Suppressor macrophage treated with lipopolysaccharide for 1 hour (primary cell): ENCODE measurements at places on chromosomes 2 and 18.
A peak's percentile ranks its signal among the peaks of the same experiment; 100 is the strongest.

DNA sequence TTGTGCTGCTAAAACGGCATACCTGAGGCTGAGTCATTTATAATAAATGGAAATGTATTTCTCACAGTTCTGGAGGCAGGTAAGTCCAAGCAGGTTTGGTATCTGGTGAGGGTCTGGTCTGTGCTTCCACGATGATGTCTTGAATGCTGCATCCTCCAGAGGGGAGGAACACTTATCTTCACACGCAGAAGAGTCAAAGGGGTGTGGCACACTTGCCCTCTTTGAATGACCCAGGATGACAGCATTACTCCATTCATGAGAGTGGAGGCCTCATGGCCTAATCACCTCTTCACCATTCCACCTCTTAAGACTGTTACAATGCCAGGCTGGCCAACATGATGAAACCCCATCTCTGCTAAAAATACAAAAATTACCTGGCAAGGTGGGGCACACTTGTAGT, 61.0 kb downstream of the NCAPH start:
- peak; percentile 41 for DNase-seq

DNA sequence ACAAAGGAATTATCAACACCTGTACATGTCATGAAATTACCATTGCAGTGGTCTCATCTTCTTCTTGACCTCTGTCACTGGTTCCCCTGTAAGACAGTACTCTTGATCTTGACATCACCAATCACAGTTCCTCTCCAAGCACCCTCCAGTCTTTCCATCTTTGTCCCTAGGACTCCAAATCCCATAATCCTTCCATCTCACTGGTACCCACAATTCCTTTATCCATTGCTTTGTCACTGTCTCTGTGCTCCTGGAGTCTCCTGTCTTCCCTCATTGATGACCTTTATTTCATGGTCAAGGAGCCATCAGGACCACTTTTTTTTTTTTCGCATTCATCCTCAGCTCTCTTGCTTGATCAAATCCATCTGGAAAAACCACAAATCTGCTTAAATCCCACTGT, 56.7 kb downstream of the COL4A3 start:
- DNase-seq = no peak

DNA sequence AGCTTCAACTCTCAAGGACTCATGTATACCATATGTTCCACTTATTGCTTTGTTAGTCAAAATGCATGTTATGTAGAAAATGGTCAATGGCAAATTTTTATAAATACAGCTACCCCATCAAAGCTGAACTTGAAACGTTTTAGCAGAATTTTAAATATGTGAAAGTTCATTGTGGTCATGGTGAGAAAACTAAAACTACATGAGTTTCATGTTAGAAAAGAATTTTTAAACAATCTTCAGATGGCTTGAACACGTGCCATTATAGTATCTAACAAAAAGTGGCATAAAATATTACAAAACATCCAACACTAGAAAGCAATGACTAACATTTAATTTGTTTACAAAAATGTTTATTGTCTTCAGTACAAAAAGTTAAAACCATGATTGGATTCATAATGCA, 246.0 kb upstream of the KCNJ3 start:
- DNase-seq = no peak

GRCh38 chr2:123826729-123827271, 198.3 kb upstream of the CNTNAP5 start:
- DNase-seq = no peak

GRCh38 chr2:42522035-42522434, 28.3 kb upstream of the KCNG3 start:
- DNase-seq = no peak

- DNase-seq = no peak
Observed at GRCh38 chr2:129469389-129469788, 510.1 kb upstream of the RAB6C start.

GRCh38 chr2:45180779-45181178, 171.5 kb upstream of the SIX2 start:
- DNase-seq = no peak

DNA sequence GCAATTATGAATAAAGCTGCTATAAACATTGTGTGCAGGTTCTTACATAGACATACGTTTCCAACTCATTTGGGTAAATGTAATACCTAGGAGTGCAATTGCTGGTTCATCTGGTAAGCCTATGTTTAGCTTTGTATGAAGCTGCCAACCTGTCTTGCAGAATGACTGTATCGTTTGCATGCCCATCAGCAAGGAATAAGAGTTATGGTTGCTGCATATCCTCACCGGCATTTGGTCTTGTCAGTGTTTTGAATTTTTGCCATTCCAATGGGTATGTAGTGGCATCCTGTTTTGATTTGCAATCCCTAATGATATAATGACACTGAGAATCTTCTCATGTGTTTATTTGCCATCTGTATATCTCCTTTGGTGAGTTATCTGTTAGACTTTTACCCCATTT, 20.7 kb downstream of the CCDC150 start:
- no peak for DNase-seq

GRCh38 chr18:58998401-58999203, 133.9 kb downstream of the ZNF532 start:
- DNase-seq = no peak

GRCh38 chr2:79793006-79793405, 280.2 kb downstream of the CTNNA2 start:
- no peak for DNase-seq

- DNase-seq = no peak
Observed at GRCh38 chr2:73008766-73009135, 62.8 kb downstream of the SFXN5 start.

DNA sequence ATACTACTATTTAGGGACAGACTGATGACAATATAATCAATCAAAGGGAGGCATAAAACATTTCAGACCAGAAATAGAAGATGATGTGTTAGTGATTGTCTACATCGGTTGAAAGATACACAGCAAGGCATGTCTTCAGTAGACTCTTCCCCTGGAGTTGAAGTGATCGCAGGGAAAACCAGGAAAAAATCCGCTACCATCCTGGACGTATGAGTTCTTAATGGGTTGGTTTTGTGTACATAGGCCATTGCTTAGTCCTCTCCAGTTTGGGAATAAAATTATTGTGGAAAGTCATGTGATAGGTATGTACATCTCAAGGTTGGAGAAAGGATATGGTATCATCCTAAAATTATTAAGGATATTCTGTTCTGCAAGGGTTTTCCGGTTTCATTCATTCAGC, 4.3 kb downstream of the APCDD1 start:
- DNase-seq = no peak

GRCh38 chr18:62807396-62807795, 92.1 kb downstream of the PHLPP1 start:
- peak; percentile 60 for DNase-seq

DNA sequence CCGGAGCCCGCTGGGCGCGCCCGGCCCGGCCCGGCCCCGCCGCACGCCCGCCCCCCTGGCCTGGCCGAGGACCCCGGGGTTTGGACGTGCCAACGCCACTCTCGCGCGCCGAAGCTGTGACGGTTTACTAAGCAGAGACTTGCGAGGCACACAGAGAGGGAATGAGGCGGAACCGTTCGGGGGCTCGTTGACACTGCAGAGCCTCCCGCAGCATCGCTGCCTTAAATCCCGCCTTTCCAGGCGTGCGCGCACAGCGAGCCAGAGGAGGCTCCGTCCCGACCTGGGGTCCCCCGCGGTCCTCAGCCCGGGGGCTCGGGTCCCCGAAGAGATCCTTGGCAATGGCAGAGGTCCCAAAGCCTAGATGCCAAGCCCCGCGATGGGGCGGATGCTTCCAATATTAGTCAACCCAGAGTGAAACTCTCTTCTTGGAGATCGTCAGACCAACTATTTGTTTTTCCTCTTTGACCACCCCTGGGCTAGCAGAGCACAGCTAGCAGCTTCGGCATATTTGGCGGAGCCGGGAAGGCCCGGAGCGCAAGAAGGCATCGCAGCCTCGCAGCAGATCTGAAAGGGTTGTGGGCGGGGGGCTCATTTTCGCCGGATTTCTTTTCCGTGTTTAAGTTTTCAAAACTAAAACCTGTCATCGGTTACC, at the start of gene ZNF385B:
Gene ZNF385B (minus strand): TSS at position 197 of the 652 bp plus-strand sequence.
- DNase-seq = no peak

- no peak for DNase-seq
Observed at GRCh38 chr2:137870682-137871081, 93.6 kb upstream of the HNMT start.

GRCh38 chr2:141417246-141417797, 713.5 kb downstream of the LRP1B start:
- no peak for DNase-seq

DNA sequence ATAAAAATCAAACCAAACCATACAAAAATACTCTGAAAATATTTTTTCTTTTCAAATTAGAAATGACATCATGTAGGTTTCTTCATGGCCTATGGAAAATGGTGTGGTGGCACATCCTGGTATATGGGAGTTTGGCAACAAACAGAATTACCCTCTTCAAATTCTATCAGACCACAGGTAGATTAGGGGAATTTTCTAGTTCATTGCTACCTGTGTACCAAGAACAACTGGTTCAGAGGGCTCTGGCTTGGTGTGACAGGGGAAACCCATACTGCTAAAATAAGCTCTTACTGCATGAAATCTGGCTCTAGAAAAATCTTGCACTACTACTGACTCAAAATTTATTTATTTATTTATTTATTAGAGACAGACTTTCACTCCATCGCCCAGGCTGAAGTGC, 63.4 kb upstream of the PELI1 start:
- DNase-seq = no peak

DNA sequence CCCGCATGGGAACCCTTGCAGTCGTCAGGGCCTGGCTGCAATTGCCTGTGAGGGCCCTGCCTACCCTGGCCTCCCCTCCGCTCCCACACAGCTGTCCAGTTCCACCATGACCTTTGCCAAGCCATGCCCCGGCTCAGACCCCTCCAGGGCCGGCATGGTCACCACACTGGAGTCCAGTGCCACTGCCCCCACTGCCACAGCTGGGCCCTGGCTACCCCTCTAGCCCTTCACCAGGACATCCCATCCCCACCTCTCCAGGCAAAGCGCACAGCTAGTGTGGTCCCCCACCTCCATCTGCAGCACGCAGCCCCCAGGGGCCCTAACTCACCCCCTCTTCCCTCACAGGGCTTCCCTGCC, 70.3 kb upstream of the SMAD7 start:
- no peak for DNase-seq

- DNase-seq = peak; percentile 70
Observed at GRCh38 chr2:97870396-97870843, 125.3 kb downstream of the TMEM131 start.

DNA sequence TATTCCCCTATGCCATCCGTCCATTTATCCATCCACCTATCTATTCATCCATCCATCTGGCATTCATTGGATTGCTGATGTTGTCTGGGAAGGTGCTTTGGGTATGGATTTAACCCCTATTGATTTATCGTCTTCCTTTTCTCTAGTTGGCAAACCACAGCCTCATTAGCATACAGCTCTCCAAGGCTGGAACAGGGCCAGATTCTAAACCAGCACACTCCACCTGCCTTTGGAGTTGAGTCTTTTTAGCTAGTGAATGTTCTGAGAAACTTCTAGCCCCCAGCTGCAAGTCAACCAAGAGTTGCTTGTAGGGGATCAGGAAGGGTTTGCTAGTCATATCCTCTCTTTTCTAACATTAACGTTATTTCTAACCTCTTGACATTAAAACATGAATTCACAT, 90.7 kb downstream of the NRP2 start:
- DNase-seq = peak; percentile 5

DNA sequence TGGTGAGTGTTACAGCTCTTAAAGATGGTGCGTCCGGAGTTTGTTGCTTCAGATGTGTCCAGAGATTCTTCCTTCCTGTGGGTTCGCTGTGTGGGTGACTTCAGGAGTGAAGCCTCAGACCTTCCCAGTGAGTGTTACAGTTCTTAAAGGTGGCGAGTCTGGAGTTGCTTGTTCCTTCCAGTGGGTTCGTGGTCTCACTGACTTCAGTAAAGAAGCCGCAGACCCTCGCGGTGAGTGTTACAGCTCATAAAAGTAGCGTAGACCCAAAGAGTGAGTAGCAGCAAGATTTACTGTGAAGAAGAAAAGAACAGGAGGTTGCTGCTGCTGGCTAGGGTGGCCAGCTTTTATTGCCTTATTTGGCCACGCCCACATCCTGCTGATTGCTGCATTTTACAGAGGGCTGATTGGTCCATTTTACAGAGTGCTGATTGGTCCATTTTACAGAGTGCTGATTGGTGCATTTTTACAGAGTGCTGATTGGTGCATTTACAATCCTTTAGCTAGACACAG, 34.0 kb upstream of the SPTBN1 start:
- DNase-seq = no peak

GRCh38 chr18:61448316-61448715, 115.1 kb downstream of the CDH20 start:
- DNase-seq = peak; percentile 1

DNA sequence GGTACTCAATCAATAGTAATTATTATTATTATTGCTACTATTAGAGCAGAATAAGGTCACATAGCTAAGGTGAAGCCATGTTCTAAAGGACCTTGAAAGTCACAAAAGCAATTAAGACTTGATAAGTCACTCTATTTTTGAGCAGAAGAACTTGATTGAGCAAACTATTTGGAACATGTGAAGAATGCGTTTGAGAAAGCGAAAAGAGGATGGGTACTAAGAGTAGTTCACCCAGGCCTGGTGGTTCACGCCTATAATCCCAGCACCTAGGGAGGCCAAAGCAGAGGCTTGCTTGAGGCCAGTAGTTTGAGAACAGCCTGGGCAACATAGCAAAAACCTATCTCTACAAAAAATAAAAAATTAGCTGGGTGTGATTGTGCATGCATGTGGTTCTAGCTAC, 7.2 kb upstream of the RTN4 start:
- no peak for DNase-seq

DNA sequence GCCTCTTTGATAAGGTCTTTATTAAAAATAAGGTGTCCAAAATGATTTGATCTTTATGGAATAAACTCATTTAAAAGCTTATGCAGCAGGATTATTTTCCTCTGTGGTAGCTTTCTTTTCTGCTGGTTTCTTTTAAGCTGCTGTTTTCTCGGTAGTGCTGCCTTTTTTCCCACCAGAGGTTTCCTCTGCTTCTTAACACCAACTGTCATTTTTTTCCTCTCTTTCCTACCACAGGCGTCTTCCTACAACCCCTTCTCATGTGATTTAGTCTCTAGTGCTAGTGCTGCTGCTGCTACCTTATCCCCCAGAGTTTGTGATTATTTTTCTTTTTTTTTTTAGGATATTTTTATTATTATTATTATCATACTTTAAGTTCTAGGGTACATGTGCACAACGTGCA, 102.1 kb upstream of the PGAP1 start:
- DNase-seq = no peak

GRCh38 chr2:48530033-48530811, at the start of gene STON1:
STON1 (plus strand) TSS chr2:48530154; CDS start chr2:48580634, 50,480 bp downstream.
- DNase-seq = no peak

GRCh38 chr18:33594799-33595198, 16.8 kb downstream of the ASXL3 start:
- DNase-seq = no peak

- DNase-seq = no peak
Observed at GRCh38 chr18:29056800-29057199, 879.9 kb upstream of the CDH2 start.

GRCh38 chr2:37837628-37838328, 87.3 kb upstream of the RMDN2 start:
- no peak for DNase-seq

- DNase-seq = no peak
Observed at GRCh38 chr2:46771309-46771708, 144.3 kb downstream of the MCFD2 start.
